ENCODE measurements at places on chromosomes 7 and 10.

DNA sequence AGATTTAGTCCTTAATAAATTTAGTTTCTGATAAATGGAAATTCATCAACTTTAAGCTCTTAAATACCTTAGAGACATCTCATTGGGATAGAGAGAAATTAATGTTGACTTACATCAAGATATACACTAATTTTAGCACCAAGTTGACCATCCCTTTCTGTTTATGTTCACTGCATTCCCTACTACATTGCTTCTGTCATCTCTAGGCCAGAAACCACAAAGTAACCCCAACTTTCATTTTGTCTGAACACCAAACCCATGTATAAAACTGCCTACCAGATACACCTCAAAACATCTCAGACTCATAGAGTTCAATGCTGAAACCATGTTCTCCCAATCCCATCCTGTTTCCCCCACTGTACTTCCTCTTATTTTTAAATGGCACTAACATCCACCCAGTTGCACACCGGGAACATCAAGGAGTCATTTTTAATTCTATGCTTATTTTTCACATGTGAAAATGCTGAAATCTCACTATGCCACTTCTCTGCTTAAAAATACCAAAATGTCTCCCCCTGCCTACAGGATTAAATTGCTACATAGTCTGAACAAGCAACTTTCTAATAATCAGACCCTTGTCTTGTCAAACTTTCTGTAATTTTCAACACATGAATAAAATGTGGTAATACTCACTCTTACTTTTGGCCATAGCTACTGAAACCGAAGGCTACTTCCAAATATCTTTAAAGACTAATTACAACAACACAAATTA is 201.6 kb downstream of the SEMA3D start:
- no peak for DNase-seq

GRCh38 chr7:114181280-114181679 is 233.3 kb upstream of the FOXP2 start:
- no peak for DNase-seq

DNA sequence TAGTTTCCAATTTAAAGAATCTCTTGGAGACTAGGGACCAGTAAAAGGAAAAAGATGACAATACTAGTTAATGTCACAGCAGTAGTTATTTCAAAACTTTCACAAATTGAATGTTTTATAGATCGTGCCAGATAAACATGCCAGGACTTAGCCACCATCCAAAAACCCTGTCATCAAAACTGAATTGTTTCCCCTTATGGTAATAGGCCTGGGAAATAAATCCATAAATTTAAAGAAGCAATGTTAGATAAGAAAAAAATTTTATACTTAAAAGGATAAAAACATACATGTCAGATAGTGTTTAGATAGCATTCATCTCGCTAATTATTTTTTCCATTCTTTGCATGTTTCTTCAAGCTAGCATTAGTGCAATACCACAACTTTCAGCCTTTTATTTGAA is 71.2 kb downstream of the SUGCT start:
- no peak for DNase-seq

GRCh38 chr7:112540839-112541577 is 60.2 kb downstream of the LSMEM1 start:
- DNase-seq, result no peak

DNA sequence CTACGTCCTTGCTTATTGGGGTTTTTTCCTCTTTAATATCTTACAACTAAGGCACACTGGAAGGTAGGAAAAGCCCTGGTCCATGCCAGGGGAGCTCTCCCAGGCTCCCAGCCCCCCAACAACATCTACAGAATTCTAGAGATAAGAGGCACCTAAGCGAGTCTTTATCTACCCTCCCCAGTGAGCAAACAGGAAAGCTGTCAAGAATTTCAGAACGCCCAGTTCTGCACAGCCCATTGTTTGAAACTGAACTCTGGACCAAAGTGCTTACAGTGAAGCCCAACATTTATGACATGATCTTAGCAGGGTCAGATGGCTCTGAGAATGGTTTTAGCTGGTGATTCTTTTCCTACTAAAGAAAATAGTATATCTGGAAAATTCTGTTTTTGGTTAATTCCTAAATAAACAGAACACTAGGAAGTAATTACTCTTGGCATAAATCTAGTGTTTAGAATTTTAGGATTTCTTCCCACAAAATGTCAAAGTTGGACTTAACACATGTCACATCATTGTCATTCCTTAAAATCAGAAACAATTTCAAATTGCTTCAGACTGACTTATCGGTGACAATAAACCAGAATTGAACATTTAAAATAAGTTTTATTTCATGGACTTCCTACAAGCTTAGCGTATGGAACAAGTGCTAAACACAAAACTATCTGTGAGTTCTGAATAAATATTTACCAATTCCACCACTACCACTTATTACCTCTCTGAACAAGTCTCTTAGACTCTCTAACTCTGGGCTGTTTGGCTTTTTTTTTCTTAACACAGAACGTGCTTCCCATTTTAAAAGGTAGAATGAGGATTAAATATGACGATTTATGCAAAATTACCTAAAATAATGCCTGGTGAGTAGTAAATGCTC is 31.3 kb upstream of the RNF32 start:
- DNase-seq, result no peak

GRCh38 chr10:109275960-109276359 is 647.4 kb downstream of the XPNPEP1 start:
- DNase-seq, result no peak

- DNase-seq, result no peak
Observed at GRCh38 chr7:128911423-128912031, 1.0 kb upstream of the KCP start.

DNA sequence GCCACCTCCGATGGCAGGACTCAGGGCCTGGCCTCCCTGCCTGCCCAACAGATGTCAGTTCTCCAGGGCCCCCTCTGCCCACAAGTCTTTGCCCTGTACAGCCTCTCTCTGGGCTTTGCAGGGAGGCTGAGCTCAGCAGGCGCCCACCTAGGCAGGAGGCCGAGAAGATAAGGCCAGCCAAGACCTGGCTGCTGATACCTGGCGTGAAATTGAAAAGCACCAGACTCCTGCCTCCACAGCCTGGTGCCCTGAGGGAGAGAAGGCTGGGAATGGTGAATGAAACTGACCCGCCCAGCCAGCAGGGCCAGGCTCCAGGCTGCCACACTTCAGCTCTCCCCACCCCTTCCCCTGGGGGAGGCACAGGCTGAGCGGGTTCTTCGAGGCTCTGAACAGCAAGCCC is 145.8 kb downstream of the CDH23 start:
- no peak for DNase-seq

- no peak for DNase-seq
Observed at GRCh38 chr7:154638286-154638685, 364.6 kb downstream of the PAXIP1 start.

GRCh38 chr10:10613656-10614244 is 403.9 kb upstream of the CELF2 start:
- DNase-seq, result no peak

DNA sequence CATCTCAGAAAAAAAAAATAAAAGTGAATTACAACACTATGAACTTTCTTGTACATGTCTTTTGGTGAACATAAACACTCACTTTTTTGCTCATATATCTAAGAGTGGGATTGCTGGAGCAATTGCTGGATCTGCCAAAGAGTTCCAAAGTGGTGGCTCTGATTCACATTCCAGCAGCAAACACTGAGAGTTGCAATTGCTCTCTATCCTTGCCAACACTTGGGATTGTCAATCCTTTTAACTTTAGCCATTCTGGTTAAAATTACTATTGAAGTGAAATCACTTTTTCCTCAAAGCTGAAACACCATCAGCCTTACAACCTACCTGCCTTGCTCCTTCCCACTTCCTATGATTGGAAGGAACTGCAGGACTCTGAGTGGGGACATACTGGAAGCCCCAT is 70.7 kb downstream of the CDHR3 start:
- DNase-seq, result no peak

DNA sequence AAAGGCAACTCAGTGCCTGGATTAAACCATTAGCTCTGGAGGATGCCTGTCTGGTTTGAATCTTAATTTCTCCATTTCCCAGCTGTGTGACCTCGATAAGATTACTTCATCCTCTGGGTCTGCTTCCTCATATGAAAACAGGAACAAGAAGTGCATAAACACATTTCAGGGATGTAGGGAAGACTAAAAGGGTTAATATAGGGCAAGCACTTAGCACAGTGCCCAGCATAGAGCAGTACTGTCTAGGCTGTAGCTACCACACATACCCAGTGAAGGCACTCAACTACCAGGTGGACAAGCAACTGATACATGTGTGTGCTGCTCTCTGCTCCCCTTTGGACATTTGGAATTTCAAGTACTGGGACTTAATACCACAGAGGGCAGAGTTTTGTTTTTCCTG is 85.4 kb downstream of the KCNMA1 start:
- no peak for DNase-seq

- DNase-seq, result peak; percentile 17
Observed at GRCh38 chr10:49309691-49310411, 10.9 kb downstream of the C10orf71 start.

DNA sequence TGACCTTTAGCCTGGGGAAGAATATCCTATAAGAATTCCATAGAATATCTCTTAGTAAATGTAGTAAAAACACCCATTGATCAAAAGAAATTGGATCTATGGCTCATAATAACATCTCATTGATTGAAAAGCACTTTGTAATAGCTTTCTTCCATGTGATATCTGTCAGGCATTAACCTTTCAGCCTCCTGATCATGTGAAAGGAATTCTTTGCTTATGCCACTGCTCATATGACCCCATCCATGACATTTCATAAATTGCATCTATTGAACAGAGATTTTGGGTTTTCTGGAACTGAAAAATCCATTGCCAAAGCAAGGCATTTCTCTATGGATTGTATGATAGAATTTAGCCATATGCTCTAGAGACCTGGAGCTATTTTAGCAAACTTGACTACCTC is 519.3 kb upstream of the PFKP start:
- no peak for DNase-seq

- DNase-seq, result peak; percentile 49
Observed at GRCh38 chr10:119663866-119664698, 12.9 kb downstream of the BAG3 start.

- DNase-seq, result no peak
Observed at GRCh38 chr10:113384181-113384580, 168.7 kb upstream of the HABP2 start.

DNA sequence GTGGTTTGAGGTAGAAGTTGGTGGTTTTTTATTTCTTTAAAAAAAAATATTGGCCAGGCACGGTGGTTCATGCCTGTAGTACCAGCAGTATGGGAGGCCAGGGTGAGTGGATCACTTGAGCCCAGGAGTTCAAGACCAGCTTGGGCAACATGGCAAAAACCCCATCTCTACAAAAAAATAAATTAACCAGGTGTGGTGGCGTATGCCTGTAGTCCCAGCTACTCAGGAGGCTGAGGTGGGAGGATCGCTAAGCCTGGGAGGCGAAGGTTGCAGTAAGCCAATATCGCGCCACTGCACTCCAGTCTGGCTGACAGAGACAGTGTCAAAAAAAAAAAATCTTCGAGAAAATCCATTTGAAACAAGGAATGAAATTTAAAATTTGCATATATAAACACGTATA is 1.1 kb downstream of the IL2RA start:
- no peak for DNase-seq

GRCh38 chr7:142960955-142961512 is 1.1 kb downstream of the KEL start:
- no peak for DNase-seq

GRCh38 chr10:103750836-103751235 is 104.5 kb downstream of the SH3PXD2A start:
- no peak for DNase-seq

Data from CD4-positive, alpha-beta T cell treated with Interleukin-17A for 4 hours (primary cell).